NCI-H510A (cell line): ENCODE measurements at places on chromosomes 3 and 15.

GRCh38 chr15:54131410-54131809, 153.2 kb downstream of the UNC13C start:
- no peak for DNase-seq

DNA sequence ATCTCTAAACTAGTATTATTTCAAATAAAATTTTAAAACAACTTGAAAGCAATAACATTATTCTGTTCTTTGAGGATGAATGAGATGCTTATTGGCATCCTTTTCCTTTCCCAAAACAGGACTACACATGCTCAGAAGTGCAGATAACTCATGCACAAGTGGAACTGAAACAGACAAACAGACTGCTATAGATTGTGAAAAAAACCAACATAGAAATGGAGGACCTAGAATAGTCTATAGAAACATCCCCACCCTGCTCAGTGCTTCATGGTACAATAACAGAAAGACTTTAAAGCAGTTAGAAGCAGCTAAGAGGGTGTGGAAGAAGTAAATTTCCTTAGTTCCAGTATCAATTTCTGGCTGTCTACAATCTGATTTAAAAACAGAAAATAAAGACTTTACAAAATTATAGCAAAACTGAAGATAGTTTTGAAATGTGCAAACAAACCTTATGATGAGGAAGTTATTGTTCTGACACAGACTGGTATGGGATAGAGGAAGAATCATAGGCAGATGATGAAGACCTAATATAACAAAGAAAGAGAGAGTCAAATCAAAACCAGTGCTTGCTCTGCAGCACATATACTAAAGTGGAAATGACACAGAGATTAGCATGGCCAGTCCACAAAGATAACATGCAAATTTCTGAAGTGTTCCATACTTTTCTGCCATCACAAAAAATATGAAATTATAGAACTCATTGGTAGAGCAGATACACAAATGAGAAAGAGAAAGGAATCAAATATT, 1025.4 kb downstream of the SQOR start:
- no peak for DNase-seq

DNA sequence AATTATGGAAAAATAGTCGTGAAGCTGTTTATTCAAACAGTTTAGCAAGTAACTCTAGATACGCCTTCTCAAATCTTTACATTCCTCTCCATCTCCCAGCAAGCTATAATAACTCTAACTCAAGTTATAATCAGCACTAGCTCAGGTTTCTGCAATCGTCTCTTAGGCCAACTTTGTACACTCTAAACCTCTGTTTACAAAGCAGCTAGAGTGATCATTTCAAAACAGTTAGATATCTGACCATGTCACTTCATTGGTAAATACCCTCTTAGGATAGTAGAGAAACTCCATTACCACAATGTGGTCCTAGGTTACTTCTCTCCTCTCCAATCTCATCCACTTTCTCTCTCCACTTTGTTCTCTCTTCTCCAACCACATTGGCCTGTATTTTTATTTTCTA, 31.2 kb downstream of the PLOD2 start:
- DNase-seq: no peak

DNA sequence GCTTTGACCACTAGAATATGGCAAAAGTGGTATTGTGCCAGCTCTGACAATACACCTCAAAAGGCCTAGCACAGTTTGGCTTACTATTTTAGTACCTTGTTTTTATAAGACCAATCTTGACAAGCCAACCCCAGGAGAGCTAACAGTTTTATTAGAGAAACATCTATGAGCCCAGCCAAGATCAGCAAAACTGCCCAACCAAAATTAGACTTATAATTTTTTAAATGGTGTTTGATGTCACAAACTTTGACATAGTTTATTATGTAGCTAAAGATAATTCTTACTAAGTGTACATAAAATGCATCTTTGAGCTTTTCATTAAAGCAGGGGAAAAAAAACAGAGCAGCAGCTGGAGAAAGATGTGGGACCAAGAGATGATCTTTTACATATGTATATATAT, 537.5 kb downstream of the ZPLD1 start:
- DNase-seq: no peak

DNA sequence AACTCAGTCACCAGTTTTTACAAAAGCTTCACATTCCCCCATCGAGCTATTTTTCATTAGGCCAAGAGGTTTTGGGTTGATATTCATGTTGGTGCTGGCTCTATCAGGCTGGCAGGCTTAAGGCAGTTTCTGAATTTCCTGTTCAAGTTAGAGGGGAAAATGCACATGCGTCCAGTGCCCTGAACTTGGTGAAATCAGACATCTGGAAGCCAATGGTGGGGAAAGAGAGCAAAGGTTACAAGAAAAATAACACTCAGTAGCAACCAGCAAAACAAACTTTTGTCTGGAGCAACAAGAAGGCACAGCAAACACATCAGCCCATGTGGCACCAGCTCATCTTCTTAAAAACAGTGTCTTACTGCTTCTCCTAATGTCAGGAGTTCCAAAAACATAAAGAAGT, 155.6 kb upstream of the TSC22D2 start:
- no peak for DNase-seq

DNA sequence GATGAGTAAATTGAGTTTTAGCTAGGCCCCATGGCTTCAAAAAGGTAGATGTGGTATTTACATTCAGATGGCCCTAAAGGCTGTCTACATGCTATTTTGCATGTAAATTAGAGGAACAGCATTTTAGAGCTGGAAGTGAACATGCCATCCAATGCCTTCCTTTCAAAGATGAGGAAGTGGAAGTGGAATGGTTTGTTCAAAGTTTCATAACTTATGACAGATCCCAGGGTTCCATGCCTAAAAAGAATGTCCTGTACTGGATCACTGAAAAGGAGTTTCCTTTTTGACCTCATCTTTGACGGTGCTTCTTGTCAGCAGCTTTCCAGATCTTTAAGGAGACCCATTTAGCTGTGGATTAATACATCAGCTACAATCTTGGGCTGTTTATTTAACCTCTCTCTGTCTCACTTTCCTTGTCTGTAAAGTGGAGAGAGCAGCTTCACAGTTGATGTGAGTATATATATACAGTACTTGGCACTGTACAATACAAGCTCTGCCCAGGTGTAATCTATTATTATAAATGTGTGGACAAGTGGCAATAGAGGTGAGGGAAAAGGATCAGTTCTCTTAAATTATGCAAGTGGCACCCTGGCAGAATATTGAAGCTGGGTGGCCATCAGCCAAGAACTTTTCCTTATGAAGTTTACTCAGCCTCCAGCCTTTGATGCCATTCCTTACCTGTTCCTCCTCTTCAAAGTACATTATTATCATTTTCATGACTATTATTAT, 68.7 kb upstream of the GOLGA8B start:
- DNase-seq: no peak

GRCh38 chr15:39250001-39250400, 330.9 kb upstream of the THBS1 start:
- DNase-seq: no peak

- DNase-seq: no peak
Measured at GRCh38 chr15:94327356-94327936, 96.1 kb downstream of the MCTP2 start.
